Stimulated activated CD8-positive, alpha-beta memory T cell treated with anti-CD3 and anti-CD28 coated beads, Interleukin-12 subunit alpha, Interleukin-12 subunit beta, amount 100 ng/mL, for 1 hour (primary cell): ENCODE measurements at places on chromosomes 1 and 21.

DNA sequence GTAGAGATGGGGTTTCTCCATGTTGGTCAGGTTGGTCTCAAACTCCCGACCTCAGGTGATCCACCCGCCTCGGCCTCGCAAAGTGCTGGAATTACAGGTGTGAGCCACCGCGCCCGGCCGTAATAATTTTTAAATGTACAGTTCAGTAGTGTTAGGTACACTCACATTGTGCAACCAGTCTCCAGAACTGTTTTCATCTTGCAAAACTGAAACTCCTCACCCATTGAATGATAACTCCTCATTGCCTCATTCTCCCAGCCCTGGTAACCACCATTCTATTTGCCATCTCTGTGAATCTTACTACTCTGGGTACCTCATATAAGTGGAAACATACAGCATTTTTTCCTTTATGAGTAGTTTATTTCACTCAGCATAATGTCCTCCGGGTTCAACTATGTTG, 3.4 kb downstream of the NLRP3 start:
- DNase-seq: no peak

- DNase-seq: no peak
Observed at GRCh38 chr1:58809325-58810010, 25.6 kb upstream of the JUN start.

- no peak for DNase-seq
Observed at GRCh38 chr1:172753964-172754363, 95.1 kb downstream of the FASLG start.

DNA sequence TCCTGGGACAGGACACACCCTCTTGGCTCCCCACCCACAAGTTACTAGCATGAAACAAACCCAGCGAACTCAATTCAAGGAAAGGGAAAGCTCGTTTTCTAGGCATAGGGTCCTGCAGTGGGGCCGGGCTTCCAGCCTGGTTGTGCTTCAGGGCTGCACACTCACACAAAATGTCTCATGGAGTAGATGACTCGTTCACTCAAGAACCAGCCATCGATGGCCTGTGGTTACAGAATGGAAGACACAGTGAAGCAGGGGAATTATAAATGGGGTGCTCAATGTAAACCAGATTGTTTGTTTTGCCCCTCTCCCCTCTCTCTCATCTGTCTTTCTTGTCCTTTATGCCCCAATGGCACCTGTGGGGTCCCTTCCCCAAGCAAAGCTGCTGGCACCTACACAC, 56.0 kb upstream of the COX20 start:
- DNase-seq: no peak

DNA sequence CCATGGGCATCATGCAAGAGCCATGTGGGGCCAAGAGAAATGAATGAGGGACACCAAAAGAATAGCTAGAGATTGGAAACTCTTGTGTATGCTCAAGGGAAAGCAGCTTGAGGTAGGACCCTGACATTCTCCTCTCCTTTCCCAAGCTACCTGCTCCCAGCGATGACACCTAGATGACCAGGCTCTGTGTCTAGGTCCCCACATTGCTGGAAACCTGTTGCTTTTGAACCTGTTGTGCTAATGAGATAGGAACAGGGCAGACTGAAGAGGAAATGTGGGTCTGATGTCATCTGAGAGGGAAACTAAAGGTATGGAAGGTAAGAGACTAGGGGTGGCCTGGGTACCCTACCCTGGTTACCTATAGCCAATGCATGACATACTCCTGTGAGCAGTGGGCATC, 1.8 kb downstream of the FMOD start:
- DNase-seq: no peak

DNA sequence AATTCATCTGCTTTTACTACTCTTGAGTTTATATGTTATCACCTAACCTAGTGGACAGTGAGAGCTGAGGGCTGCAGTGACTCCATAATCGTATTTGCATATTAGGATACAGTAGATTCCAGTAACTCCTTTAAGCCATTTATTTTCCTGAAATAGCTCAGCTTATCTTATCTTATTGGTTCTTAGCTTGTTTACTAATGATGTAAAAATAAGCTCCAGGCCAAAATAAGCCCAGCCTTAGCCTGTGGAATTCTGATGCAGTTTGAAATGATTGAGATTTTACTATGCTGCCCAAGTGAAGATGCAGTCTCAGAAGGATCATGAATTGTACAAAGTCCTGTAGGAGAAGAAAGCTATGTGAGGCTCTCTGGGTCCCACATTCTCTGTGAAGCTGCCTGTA, 18.1 kb downstream of the ATP1A1 start:
- no peak for DNase-seq

- no peak for DNase-seq
Observed at GRCh38 chr21:46081022-46081861, 16.7 kb upstream of the COL6A2 start.

DNA sequence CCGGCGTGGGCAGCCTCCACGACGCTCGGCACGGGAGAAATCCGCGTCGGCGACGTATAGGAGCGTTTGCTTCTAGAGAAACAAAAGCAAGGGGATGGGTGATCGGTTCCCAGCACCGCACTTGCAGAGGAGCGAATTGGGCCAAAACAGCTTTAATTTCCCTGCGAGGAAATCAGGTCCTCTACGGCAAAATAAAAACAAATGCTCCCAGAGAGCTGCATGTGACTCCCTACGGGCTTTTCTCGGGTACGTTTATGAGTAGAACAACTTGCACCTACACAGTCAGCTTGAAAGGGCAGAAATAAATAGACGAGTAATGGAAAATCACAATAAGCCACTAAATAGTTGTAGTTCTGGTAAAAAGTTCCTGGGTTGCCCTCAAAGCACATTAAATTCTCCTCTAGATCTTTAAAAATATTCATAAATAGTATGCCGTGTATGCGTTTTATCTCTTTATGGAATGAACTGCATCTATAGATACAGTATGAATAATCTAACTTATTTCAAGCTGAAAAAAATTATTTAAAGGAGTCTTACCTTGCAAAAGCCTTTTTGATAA, 1.2 kb downstream of the NHLH2 start:
- DNase-seq: no peak
